Bronchial epithelial cell (primary cell): ENCODE measurements at places on chromosomes 16 and 17. TPM values are rescaled to one million over a fixed set of nuclear protein-coding genes. Genes with fewer than 3 reads are reported as not detected.

The ZNF469 gene
- under 0.01 and 0.13 TPM in 2 replicates for total RNA-seq

The GPR179 gene
- total RNA-seq, result under 0.01 TPM in 2 replicates

The AFMID gene
- total RNA-seq, result 13.2 and 32.1 TPM in 2 replicates

The FSCN2 gene
- 1.2 and 1.3 TPM in 2 replicates for total RNA-seq

The FKBP10 gene
- total RNA-seq, result 64.1 and 81.6 TPM in 2 replicates

The SLC38A8 gene
- total RNA-seq, result not detected in 2 replicates

The AXIN2 gene
- total RNA-seq, result under 0.01 TPM in 1 of 2 replicates, not detected in the other

The ADORA2B gene
- 26.2 and 36.1 TPM in 2 replicates for total RNA-seq

The BAIAP3 gene
- total RNA-seq, result 0.26 and 0.51 TPM in 2 replicates

The IL32 gene
- 0.53 and 2.8 TPM in 2 replicates for total RNA-seq

The TNFRSF13B gene
- not detected in 2 replicates for total RNA-seq

GRCh38 chr17:74368341-74369081 lies 1.2 kb downstream of the GPR142 start:
- peak; percentile 44 for DNase-seq

GRCh38 chr17:57784226-57784895 lies 39.3 kb upstream of the CCDC182 start:
- DNase-seq, result peak; percentile 13

DNA sequence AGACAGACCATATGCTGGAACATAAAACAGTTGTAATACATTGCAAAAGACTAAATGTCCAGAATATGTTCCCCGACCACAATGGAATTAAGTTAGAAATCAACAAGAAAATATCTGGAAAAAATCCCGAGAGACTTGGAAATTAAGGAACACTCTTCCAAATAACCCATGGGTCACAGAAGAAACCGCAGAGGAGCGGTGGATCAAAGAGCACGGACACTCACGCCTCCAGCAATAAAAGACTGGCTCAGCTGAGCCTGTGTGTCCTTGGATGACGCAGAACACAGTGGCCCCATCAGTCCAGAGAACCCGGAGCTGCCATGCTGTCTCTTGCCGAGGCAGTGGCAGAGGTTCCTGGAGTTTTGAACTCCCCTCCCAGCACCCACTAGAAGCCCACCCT lies 30.9 kb upstream of the FOXF1 start:
- DNase-seq, result no peak

DNA sequence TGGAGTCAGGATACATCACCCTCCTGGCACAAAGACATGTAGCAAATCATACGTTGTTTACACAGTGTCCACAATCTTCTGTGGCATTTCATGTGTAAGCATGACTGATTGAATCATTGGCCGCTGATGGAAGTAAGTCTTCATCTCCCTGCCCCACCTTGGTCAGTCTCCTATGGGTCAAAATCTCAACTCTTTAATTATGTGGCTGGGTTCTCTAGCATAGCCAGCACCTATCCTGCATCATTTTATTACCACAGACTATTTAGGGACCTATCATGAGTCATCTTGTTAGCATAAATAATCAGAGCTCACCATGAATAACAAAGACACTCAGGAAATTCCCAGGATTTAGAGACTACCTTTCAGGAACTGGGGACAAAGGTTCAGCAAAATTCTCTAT lies 15.9 kb downstream of the TANC2 start:
- DNase-seq, result peak; percentile 92

DNA sequence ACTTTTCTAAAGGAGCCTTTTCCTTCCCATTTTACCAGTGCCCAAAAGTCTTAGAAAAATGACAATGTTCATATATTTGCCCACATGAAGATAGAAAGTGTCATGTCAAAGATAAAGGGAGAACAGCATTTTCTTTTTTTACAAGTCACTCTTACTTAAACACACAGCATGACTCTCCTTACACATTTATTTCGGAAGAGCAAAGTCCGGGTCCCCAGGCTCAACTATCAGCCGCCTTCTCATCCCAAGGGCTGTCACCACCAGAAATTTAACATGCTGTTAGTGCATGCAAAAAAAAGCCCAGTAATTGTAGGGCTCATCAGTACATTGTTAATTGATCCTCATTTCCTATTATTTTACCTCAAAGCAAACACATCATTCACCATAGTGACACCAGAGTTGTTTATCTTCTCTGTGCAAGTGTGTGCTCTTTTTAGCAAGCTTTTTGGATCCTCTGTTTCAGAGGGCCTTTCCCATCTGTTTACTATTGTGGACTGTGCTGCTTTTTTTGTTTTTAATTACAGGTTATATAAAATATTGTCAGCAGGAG lies 560.3 kb downstream of the WWOX start:
- DNase-seq, result no peak

DNA sequence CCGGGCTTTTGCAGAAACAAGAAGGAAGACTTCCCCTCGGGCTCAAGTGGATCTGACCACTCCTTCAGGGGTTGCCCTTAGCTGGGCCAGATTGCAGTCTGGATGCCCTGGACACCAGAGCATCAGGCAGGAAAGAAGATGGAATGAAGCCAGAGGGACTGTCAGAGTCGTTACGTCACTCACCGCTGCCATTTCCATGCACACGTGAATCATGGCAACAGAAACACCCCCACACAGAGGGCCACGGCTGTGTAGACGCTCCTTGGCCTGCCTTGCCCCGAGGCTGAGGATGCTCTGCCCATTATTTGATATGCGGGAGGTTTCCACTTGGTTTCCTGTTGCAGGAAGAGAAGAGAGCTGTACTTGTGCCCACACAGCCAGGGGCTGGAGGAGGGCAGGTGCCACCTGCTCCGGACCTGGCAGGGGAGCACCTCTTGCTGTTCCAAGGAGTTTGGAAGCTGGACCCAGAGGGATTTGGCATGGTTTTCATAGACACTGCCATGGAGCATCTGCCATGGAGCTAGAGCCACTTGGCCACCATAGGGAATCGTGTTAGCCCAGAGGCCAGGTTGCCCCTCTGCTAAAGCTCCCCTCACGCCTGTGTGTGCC lies 29.4 kb downstream of the RBFOX3 start:
- DNase-seq, result no peak

DNA sequence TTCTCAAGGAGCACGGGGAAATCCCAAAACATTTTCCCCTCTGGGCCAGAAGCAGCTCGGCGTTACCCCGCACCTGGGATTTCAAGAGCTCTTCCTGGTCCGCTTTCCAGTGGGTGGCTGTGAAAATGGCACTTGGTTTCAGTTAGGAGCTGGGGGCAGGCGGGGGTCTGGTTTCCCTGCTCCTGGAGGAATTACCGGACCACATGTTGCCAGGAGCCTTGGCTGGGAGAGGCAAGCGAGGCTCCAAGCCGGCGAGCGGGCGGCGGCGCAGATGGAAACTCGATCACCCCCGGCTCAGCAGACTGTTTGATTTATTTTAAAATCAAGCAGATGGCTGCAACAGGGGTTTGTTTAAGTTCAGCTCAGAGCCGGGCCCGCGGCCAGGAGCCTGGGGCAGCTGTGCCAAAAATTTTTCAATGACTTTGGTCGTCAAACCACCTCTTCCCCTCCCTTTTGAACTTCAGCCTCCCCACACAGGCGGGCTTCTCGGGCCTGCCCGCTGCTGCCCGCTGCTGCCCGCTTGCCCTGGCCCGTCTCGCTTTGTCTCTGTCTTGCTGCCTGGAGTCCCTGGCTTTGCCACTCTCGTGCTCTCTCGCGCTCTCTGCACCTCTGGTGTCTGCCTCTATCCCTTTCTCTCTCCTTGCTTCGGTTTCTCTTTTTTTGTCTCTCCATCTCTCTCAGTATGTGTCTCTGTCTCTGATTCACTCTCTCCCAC lies 108.0 kb upstream of the CIBAR2 start:
- DNase-seq, result peak; percentile 70

- DNase-seq, result no peak
These were observed 22.1 kb downstream of the SOX8 start for GRCh38 chr16:1003391-1004347.

- DNase-seq, result no peak
These were observed 23.6 kb downstream of the ALDH3A2 start for GRCh38 chr17:19672009-19672750.

GRCh38 chr17:794876-795275 lies 12.7 kb downstream of the MRM3 start:
- peak; percentile 40 for DNase-seq

GRCh38 chr16:75620326-75621169 lies 2.5 kb downstream of the ADAT1 start:
- no peak for DNase-seq

DNA sequence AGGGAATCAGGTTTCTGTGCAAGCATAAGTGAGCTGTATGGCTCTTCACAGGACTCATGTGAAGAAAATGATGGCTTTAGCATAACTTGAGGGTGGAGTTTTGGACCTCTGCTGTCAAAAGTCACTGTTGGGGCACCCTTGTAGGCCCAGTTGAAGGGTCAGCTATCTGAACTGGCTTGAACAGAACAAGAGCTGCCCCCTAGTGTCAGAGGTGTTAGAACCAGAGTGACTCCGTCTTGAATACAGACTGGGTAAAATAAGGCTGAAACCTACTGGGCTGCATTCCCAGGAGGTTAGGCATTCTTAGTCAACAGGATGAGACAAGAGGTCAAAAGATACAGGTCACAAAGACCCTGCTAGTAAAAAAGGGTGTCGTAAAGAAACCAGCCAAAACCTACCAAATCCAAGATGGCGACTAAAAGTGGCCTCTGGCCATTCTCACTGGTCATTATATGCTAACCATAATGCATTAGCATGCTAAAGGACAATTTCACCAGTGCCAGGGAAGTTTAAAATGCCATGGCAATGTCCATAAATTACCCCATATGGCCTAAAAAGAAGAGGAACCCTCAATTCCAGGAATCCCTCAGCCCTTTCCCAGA lies 484.0 kb upstream of the ERCC4 start:
- DNase-seq, result no peak

- peak; percentile 36 for DNase-seq
These were observed 51.6 kb downstream of the N4BP1 start for GRCh38 chr16:48558371-48558841.

DNA sequence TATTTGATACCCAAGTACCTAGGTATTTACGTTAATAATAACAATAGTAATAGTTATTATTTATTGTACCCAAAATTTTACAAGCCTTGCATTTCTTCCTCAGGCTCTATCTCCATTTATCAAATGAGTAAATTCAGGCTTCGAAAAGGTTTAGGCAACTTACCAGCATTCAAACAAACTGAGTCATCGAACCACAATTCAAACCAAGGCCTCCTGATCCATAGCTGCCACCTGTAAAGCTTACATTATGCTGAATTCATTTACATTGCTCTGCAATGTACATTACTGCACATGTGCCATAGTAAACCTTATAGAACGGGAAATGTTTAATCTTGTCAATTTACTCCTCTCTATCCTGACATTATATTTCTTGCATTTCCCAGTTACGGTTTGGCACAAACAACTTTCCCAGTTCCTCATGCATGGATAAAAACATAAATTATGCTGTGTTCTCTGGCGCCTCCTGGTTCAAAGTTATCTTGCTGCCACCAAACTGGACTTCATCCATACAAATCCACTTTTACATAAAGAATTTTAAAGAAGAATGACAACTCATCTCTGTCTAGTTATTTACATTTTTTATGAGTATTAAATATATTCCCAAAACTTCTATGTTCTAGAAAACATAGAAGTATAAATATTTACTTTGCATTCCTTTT lies 360.6 kb upstream of the SOX9 start:
- peak; percentile 81 for DNase-seq

GRCh38 chr17:78637643-78638420 lies 60.6 kb upstream of the DNAH17 start:
- no peak for DNase-seq

DNA sequence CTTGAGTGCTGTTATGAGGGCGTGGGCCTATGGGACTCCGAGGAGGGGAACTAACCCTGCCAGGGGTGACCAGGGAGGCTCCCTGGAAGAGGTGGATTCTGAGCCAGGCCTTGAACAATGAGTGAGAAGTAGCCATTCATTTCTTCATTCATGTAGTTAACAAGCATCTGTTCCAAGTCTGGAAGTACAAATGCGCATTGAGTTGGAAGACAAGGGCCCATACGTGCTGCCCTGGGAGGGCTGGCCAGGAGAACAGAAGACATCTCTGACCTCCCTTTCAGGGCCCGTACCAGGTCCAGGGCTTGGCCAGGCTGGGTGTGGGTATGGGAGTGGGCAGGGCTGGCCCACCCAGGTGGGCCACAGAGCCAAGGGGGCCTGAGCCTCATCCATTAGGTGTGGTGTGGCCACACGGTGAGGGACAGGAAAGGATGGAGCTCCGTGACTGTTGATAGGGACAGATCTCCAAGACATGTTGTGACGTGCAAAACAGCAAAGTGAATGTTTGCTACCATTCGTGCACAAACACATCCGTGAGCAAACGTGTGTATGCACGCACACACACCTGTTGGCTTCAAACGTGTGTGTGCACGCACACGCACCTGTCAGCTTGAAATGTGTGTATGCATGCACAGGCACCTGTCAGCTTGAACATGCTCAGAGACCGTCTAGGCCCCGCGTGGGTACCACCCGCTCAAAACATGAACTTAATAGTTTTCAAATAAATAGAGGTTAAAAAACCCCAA lies 46.8 kb downstream of the ZDHHC7 start:
- peak; percentile 46 for DNase-seq

DNA sequence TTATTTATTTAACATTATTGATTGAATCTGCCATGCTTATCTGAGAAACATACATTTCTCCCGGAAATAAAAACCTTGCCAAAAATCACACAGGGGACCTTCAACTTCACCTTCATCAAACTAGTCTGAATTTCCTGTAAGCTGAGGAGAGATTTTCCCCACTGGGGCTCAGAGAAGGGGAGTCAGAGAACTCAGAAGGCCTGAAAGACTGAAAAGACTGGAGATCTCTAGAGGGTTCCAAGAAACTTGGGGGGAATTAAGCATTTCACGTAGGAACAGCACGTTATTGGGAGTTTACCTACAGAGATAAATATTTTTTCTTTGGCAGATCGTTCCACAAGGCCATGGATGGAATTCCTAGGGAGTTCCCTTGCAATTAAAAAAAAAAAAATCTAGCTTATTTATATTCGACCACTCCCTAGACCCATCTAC lies 528 bp upstream of the NOL11 start:
- no peak for DNase-seq

GRCh38 chr17:58326609-58327362 lies 1.8 kb downstream of the TSPOAP1 start:
- DNase-seq, result no peak

GRCh38 chr17:76781056-76781982 lies 43.4 kb downstream of the MFSD11 start:
- DNase-seq, result no peak

DNA sequence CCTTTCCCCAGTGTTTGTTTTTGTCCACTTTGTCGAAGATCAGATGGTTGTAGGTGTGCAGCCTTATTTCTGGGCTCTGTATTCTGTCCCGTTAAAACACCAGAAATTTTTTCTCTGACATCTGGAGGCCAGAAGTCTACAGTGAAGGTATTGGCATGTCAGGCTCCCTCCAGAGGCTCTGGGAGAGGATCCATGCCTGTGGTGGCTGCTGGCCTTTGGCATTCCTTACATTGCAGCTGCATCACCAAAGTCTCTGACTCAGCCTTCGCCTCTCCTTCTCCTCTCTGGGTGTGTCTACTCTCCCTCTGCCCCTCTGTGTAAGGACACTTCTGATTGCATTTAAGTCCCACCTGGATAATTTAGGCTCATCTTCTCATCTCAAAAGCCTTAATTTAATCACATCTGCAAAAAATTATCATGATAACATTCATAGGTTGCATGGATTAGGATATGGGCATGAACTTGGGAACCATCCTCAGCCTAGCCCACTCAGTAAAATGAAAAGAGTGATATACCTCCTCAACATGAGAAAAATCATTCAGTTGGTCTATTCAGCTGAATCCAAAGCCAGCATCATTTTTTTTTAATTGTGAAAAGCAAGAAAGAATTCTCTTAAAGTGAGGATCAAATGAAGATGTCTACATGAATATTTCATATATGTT lies 78.0 kb downstream of the MAP2K6 start:
- DNase-seq, result peak; percentile 51
